ENCODE measurements at places on chromosomes 2 and 18. TPM values are rescaled to one million over a fixed set of nuclear protein-coding genes. Genes with fewer than 3 reads are reported as not detected.

GRCh38 chr2:111155610-111156009 lies 34.9 kb downstream of the BCL2L11 start:
- DNase-seq, result no peak

GRCh38 chr2:35962585-35963146 lies 392.9 kb upstream of the CRIM1 start:
- DNase-seq, result no peak

DNA sequence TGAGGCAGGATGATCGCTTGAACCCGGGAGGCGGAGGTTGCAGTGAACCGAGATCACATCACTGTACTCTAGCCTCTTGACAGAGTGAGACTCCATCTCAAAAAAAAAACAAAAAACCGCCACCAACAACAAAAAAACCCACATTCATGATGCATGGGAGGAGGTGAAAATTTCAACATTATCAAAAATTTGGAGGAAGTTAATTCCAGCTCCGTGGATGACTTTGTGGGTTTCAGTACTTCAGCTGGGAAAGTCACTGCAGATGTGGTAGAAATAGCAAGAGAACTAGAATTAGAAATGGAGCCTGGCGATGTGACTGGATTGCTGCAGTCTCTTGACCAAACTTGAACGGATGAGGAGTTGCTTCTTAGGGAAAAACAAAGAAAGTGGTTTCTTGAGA lies 74.3 kb downstream of the PRKCE start:
- DNase-seq, result no peak

GRCh38 chr2:216519154-216519762 lies 20.6 kb downstream of the RPL37A start:
- DNase-seq, result peak; percentile 86

GRCh38 chr2:157874997-157875640 lies 1.0 kb downstream of the ACVR1 start:
- DNase-seq, result peak; percentile 29

DNA sequence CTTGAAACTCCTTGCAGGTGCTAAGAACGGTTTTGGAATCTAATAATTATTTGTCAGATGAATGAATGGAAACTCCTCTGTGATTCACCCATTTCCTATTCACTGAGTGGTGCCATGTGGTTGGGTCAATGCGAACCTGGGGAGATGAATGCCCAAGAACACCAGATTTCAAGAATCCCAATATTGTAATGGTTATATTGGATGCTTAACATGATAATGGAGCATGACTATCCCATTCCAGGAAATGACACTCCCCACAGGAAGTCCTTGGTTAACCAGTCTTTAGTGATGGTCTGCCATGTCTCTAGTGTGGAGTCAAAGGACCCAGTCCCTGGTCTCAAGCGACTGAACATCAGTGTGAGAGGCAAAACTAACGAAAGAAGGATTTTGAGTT lies 67.9 kb upstream of the ST3GAL5 start:
- DNase-seq, result no peak

DNA sequence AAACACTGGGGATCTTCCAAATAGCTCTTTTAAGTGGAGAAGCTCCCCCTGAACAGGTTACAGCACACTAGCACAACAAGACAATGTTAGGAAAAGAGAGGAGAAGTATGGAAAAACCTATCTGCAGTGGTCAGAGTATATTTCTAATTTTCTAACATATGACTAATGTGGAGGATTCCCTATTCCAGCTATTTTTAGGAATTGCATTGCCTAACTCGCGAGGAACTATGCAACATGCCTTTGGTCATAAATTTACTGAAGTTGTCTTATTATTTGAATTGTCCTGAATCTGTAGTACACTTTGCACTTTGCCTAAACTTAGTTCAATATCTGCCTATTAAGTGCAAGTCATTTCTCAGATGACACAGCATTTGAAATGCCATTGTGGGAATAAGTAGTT lies 381.4 kb downstream of the CCDC85A start:
- DNase-seq, result no peak

GRCh38 chr18:62883937-62884735 lies 168.8 kb downstream of the PHLPP1 start:
- DNase-seq, result no peak

The KATNAL2 gene
- 1.8 TPM for total RNA-seq

The CYP26B1 gene
- total RNA-seq, result 4.6 TPM

Data from heart right ventricle (tissue), 16 donors.